CD8-positive, alpha-beta memory T cell (primary cell): ENCODE measurements at places on chromosomes 1 and 21.
A peak's percentile ranks its signal among the peaks of the same experiment; 100 is the strongest.

DNA sequence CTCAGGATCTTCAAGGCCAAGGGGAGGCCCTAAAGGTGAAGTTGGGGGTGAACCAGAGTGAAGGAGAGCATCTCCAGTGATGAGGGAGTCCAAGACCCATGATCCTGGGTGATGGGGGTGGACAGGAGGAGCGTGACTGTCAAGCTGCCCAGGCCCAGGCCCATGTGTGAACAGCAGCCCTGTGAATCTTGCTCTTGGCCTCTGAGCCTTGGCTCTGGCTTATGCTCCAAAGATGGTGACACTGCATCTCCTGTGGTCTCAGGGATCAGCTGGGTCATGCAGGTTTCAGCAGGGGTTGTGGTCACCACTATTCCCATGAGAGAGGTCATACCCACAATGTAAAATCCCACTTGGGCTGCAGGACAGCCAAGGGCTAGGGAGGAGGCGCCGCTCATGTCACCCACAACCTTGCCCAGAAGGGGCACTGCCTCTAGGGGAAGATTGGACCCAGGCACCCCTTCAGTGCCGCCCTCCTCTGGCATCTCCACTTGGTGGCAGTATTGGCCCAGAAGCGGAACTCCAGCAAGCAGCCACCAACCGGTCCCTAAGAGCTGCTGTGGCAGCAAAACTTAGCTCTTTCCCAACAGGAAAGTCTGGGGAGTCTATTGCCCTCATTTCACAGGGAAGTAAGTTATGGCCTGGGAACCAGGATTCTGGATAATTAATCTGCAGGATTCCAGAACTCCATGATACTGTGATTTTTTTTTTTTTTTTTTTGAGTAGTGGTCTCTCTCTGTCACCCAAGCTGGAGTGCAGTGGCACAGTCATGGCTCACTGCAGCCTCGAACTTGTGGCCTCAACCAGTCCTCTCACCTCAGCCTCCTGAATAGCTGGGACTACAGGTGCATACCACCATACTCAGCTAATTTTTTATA, 7.5 kb upstream of the WNT3A start:
- DNase-seq = peak; percentile 67

GRCh38 chr21:26965040-26965906, 1.6 kb downstream of the ADAMTS5 start:
- DNase-seq = no peak

DNA sequence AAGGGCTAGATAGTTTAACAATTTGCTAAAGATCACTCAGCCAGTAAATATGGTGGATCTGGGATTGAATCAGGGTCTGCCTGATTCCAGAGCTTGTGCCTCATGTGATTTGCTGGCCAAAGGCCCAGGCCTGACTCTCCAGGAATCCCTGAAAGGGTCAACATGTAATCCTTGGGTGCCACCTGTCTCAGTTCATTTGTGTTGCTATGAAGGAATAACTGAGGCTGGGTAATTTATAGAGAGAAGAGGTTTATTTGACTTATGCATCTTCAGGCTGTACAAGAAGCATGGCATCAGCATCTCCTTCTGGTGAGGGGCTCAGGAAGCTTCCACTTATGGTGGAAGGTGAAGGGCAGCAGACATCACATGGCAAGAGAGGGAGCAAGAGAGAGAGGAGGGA, 144.9 kb downstream of the FCRL5 start:
- no peak for DNase-seq

DNA sequence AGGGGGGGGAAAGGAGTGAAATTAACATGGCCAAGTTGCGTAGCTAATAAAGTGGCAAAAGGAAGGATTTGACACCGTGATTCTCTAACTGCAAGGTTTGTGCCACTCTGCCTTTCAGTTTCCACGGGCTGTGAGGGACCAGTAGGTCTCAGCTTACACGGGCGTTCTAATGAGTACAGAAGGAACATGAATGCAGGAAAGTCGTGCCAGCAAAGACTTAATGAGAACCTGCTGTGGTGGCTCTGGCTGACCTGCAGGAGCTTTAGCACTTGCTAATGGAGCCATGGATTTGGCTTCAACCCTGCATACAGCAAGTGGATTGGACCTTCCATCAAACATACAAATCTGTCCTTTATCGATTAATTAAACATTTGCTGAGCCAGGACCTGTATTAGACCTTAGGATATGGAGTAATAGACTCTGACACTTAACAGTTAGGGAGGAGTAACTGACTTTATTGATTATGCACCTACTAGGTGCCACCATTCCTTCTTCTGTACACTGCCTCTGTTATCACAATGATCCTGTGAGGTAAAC, 15.1 kb upstream of the PITHD1 start:
- no peak for DNase-seq

- no peak for DNase-seq
These were observed 133.6 kb downstream of the TGFBR3 start for GRCh38 chr1:91752324-91752723.

- peak; percentile 47 for DNase-seq
These were observed 158.1 kb downstream of the RUNX1 start for GRCh38 chr21:34890724-34891612.

GRCh38 chr1:86666368-86666767, 38.0 kb upstream of the SH3GLB1 start:
- no peak for DNase-seq

GRCh38 chr1:185155600-185156287, 1.0 kb downstream of the TRMT1L start:
- no peak for DNase-seq

DNA sequence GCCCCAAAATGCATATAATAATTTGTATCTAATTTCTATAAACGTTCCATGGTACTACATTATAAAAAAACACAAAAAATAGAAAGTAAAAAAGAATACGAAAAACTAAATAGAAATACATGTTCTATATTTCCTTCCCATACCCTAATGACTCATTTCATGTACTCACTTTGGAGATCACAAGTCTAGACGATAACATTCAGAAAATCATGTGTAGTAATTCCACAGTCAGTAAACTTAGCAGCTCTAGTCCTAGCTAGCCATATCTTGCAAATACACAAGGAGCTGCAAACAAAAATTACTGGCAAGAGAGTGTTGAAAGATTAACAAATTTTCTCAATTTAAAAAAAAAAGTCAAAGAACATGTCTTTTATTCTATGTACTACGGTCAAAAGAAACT, 1.4 kb downstream of the GOLPH3L start:
- DNase-seq = no peak

DNA sequence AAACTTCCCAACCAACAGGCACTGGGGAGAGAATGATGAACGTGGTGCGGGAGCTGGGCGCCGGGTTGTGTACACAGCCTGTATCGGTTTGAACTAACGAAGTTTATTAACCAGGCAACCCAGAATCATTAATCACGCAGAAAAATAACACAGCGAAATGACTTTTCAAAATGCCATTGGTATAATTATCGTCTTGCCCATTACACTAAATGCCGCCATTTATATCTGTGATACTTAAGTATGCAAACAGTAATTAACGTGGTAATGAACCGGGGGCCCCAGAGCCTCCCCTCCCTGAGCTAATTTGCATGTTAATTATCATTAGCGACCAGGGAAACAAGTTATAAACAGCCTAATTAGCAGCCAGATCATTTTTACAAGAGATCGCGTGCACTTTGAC, 5.1 kb upstream of the TTC34 start:
- DNase-seq = no peak

- DNase-seq = no peak
These were observed 42.9 kb downstream of the EPHB2 start for GRCh38 chr1:22753481-22753971.

- DNase-seq = no peak
These were observed 26.5 kb upstream of the VAV3 start for GRCh38 chr1:107991371-107992066.
